ENCODE measurements at places on chromosomes 1 and 21.

DNA sequence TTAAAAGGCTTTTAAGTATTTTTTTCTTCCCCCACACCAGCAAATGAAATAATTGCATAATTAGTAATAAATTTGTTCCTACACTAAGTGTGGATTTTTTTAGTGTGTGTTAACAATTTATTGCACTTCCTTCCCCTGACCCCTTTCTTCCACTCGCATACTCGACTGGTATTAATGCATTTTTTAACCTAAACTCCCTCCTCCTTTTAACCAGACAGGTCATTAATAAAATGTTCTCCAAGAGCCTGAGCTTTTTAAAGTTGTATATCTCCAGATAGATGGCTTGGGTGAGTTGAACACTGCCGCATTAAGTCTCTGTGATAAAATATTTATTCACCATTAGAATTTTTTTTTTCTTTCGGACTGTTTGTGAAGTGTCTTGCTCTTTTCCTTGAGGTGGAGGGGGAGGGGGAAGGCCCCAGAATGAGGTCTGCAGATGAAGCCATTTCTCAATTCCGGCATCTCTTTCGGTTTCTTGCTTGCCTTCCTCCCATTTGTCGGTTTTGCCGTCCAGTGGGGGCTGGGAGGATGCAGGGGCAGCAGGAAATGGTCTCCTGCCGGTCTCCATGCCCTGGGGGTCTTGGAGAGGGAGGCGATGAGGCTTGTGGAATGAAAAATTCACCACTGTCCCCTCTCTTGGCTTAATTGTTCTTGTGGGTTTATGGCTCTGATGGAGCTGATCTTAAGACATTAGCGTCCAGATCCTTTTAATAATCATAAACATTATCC, 64.1 kb upstream of the ACTL8 start:
- no peak for DNase-seq

DNA sequence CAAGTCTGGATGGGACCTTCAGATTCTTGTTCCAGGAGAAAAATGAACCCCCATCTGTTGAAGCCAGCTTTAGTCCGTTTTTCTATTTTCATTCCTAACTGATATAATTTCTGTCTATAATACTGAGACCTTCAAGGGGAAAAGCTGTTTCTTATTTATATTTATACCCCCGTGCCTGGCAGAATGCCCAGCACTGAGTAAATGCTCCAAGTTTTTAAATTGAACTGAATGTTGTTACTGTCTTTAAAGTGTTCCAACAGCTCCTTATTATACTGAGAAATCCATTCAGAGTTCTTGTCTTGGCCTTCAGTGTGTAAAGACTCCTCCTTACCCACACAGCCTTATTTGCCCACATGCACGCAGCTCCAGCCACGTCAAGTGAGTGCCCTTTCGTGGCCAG, 178.6 kb upstream of the HMGB4 start:
- no peak for DNase-seq

- no peak for DNase-seq
Observed at GRCh38 chr1:43034778-43035177, 76.1 kb upstream of the SLC2A1 start.

GRCh38 chr1:15236321-15236721, 10.7 kb upstream of the FHAD1 start:
- DNase-seq: peak; percentile 47

- DNase-seq: peak; percentile 90
Observed at GRCh38 chr1:16075337-16076030, 2.0 kb upstream of the FAM131C start.

DNA sequence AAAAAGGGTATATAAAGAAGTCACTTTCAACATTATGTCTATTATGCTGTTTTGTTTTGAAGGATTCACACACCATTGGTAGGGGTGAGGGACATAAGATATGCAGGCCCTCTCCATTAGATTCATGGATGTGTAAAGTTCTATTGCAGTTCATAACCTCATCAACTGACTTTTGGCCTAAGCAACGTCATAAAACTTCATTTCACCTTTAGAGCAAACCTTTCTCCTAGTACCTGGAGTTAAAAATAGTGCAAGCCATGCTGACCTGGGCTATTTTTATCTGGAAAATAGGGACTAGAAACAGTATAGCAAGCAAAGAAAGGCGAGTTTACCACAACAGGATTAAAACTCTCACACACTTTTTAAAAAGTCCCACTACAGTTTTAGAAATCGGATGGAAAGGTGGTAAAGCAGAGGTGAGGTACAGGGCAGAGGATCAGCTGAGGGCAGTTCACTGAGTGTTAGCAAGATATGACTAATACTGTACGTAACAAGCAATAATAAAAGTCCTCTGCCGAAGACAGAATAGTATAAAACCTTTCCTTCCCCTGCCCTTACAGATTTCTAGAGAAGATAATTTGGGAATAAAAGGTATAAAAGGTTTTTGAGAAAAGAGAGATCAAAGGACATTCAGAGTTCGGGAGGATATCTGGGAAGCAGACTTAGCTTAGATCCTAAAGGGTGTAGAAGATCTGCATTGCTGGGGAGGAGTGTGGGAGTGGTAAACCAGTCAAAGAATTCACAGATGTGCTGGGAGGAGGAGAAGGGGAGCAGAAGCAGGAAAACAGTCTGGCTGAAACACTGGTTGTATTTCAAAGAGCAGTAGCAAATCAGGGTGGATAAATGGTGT, 14.3 kb downstream of the EGLN1 start:
- DNase-seq: peak; percentile 63

- DNase-seq: no peak
Observed at GRCh38 chr1:1880617-1881312, 10.1 kb downstream of the GNB1 start.

DNA sequence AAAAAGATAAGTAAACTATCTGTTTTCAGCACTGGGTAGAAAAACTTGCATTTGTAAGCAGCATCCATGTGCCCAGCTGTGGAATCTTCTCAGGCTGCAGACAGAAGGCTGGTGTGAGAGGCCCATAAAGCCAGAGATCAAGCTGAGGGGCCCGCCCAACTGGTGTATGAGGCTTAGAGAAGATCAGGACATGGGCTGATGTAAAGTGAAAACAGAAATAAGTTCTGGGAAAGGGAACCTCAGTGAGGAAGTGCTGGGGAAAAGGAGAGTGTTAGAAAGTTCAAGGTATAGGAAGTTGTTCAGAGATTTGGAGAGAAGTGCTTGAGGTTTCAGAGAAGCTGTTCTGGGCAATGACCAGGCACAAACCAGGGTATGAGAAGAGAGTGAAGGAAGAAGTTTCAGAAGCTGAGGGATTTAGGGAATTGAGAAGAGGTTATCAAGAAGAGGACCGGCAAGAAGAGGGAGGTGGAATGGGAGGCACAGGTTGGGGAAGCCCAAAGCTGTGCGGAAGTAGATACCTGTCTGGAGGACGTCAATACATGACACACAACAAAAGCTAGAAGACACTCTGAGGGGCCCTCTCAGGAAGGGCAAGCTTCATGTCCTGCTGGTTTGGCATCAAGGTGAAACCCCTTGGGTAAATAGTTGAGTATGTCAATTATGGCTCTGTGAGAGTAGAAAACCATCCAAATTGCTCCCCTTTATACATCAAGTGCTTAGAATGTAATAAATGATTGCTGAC, 2.7 kb upstream of the CD5L start:
- DNase-seq: no peak
